ENCODE measurements at places on chromosomes 2 and 18.

- no peak for DNase-seq
Measured at GRCh38 chr2:215020283-215020682, 118.1 kb downstream of the ABCA12 start.

DNA sequence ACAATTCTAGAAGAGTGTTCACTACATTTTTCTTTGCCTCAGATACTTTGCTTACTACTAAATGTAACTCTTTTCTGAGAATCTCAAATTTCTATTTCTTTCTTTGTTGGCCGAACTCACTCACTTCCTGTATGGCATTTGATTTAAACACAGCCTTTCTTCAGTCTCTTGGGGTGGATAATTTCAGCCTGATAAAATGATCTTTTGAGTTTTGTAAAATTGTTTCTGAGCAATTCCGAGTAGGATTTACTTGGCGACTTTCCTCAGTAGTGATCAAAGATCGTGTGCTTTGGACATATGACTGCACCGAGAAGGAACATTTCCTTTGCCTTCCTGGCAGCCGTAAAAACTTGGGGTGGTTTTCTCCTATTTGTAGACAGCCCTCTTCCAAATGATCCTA, 127.4 kb downstream of the DCDC2C start:
- DNase-seq = no peak

- no peak for DNase-seq
Measured at GRCh38 chr2:44579115-44579836, 217.5 kb downstream of the CAMKMT start.

- no peak for DNase-seq
Measured at GRCh38 chr18:79385326-79385707, 10.4 kb upstream of the NFATC1 start.

DNA sequence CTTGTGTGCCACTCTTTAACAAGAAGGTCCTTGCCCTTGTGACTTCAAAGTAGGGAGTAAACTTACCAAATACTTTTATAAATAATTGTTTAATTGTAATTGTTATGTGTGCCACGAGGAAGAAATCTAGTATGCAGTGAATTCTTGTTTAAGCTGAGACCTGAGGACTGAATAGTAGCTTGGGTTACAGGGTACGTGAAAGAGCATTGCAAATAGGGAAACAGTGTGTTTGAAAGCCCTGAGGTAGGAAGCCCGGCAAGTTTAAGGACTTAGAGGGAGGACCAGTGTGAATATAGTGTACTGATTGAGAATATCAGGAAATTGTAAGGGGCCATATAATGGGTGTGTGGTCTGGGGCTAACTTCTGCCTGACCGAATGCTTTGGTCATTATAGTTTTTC, 26.2 kb downstream of the PHLPP1 start:
- no peak for DNase-seq
